ENCODE measurements at places on chromosomes 7 and 10.
A peak's percentile ranks its signal among the peaks of the same experiment; 100 is the strongest.

GRCh38 chr7:3464900-3465622, 164.0 kb downstream of the SDK1 start:
- peak; percentile 38 for DNase-seq

DNA sequence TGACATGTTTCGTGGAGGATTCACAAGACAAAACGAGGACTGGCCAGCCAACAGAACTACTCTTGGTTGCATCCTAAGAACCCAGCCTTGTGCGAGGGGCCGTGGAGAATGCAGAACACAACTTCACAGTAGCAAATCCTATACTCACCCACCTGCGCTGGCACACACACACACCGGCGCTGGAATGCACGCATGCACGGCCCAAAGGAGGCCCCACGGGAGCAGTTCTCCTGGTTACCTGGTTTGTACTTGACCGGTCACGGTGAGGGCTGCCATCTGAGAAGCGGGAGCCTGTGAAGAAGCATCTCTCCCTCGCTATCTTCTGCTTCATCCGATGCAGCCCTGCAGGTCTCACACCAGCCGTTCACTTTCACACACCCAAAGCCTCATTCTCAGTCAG, 137.8 kb downstream of the ZMYND11 start:
- DNase-seq = no peak

DNA sequence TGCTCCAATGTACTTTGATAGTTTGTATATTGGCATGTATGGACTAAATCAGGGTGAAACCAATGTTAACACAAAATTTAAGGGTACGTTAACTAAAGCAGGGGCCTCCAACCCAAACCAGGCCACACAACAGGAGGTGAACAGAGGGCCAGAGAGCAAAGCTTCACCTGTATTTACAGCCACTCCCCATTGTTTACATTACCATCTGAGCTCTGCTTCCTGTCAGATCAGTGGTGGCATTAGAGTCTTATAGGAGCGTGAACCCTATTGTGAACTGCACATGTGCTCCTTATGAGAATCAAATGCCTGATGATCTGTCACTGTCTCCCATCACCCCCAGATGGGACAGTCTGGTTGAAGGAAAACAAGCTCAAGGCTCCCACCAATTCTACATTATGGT, 62.0 kb upstream of the SCIN start:
- no peak for DNase-seq

DNA sequence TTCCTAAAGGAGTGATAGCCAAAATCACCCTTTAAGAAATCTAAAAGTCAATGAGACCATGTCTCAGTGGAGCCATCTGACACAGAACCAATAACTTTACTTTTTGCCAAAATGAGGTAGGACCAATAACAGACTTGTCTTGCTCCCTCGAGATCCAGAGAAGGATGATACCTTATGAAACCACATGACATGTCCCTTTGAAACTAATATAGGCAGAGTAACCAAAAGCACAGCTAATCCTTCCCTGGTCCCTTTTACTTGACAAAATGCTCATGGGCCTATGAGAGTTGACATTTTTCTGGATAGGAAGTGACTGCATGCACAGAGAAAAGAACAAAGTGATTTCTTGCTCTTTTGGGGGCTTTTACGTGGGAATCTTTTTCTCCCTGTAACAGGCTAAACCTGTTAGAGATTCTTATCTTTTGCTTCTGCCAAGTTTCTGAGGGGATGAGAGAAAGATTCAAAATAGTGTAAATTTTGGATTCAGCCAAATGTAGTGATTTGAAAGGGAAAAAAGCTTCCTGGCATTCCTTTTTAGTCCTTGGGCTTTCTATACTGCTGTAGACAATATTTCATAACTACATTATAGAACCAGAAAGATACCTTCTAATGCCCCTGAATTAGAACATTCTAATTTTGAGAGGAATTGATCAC, 87.6 kb downstream of the ARMH3 start:
- DNase-seq = no peak

GRCh38 chr7:44269417-44269816, 56.0 kb downstream of the CAMK2B start:
- DNase-seq = no peak

GRCh38 chr7:135855846-135856245, 107.2 kb upstream of the FAM180A start:
- DNase-seq = no peak

- no peak for DNase-seq
Observed at GRCh38 chr10:104088239-104088638, 2.6 kb upstream of the COL17A1 start.

DNA sequence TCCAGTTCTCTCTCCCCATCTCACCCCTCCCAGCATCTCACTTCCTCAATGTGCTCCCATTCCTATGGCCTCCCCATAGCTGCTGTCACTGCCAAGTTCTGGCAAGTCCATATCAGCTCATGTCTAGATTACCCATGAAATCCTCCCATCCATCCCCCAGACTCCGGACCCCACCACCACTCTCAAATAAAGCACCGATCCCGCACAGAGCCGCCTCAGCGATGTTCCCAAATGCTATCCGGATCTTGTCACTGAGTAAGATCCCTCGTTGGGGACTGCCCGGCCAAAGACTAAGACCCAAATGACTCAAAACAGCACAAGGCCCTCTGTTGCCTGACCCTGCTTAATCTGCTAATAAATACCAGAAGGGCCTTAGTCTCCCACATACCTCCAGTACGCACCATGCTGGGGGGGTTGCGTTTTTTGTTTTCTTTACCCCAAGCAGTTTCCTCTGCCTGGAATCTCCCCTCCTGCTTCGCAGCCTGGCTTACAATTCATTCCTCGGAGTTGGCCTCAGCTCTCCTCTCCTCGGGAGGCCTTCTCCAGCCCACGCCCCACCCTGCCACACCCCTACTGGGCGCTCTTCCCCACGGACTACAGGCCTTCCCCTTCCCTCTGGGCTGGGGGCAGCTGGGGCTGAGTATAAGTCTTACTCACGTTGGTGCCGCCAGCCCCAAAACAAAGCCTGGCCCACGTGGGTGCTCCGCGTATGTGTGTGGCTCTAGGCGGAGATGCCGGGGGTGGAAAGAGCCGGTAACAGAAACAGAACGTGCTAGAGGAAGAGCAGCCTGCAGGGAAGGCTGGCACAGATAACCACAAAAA, 1.8 kb upstream of the DUSP5 start:
- DNase-seq = peak; percentile 60

DNA sequence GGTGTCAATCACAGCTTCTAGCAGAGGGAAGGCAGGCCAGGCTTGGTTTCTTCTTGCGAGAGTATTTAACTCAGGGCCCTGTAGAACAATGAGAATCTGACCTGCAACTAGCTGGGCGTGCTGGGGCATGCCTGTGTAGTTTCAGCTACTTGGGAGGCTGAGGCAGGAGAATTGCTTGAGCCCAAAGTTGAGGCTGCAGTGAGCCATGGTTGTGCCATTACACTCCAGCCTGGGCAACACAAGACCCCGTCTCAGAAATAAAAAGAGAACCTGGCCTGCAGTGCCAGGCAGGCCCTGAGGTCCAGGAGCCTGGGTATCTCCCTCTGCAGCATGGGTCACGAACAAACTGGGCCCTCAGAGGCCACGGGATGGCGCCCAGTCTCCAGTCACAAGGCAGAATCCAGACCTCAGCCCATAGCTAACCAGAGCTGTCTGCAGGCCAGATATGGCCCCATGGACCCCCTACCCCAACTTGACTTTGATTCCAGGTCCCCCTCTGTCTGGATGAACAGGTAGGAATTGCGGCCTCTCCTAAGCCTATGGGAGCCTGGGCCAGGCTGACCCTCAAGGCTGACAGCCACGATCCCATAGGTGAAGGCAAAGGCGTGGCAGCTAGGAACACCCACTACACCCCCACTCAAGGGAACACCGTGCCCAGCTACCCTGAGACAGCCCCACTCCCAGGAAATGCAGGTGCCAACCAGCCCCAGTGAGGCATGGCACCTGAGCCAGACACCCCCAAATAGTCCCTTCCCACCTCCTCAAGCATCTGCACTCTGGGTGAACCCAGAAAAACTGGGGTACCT, 102.7 kb upstream of the TNRC18 start:
- peak; percentile 67 for DNase-seq

DNA sequence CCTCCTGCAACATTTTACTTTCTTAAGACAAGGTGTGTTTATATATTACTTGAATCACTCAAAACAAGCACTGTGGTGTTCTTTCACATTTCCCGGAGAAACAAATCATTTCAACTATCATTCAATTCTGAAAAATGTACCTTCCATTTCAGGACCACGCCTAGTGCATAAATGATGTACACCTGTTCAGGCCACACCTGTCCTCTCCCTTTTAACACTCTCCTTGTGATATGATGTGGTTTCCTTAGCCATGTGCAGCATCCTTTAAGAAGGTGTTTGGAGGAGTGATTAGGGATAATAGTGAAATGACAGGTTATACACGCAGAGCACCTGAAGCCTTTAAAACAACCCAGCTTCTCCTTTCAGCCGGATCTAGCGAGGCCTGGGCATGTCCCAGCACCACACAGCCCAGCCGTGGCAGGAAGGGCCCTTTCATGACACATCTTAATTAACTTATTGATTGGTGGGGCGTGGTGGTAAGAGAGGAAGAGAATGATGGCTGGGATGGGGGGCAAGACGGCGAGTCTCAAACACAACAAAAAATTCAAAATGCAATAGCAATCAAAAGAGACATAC, 26.9 kb downstream of the ABLIM1 start:
- DNase-seq = no peak

DNA sequence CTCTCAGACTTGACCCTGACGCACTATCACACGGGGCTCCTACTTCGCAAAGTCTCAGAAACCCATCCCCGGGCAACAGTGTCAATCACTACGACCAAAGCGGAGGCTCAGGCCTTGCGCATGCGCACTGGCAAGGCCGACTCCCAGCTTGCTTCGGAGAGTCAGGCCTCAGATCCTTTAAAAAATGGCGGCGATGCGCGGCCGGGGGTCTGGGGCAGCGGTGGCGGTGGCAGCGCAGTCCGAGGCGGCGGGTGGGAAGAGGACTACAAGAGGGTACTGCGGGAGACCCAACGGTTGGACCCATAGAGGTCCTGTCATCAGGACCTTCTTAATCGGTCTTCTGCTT, 196.9 kb downstream of the ZNF716 start:
- DNase-seq = no peak

GRCh38 chr7:44310221-44310848, 15.1 kb downstream of the CAMK2B start:
- DNase-seq = no peak

DNA sequence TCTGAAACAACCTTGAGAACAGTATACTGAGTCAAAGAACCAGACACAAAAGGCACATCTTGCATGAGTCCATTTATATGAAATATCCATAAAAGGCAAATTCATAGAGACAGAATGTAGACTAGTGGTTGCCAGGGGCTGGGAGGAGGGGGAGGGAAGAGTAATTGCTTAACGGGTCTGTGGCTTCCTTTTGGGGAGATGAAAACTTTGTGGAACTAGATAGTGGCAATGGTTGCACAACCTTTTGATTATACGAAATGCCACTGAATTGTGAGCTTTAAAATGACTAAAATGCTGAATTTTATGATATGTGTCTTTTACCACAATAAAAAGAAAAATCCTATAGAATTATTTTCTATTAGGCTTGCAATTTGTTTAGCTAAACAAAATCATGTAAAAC, 16.8 kb downstream of the ADRB1 start:
- no peak for DNase-seq

GRCh38 chr10:4822208-4822607, 3.8 kb upstream of the AKR1E2 start:
- no peak for DNase-seq

GRCh38 chr7:102255501-102255900, 31.2 kb upstream of the SH2B2 start:
- DNase-seq = no peak

DNA sequence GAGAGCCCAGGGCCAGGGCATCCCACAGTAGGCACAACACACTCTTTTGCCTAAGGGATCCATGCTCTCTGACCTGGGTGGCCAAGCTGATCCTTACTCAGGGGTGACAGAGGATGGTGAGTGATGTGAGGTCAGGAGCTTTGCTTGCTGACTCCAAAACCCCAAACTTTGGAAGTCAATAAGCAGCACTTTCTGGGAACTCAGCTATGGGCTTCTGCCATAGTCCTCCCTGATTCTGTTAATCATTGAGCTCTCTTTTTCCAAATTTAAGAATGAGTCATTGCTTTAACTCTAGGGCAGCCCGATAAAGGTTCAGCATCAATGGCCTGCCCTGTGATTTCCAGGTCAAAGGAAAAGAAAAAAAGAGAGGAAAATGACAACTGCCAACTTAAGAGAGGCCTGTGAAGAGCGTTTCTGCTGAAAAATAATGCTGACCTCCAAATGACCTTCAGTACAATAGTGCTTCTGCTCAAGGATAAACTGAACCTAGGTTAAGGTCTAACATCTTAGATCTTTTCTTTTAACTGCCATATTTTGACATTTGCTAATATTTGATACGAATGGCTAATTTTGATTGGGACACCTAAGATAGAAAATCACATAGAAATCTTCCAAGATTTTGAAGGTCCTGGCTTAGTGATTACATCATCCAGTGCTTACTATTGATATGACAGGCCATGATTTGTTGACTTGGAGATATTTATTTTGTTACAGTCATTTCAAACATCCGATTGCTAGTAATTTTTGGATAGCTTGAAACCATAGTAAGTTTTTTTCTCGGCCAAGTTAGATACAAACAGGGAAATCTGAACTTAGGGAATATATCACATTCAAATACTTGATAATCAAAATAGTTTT, 20.8 kb upstream of the RELN start:
- DNase-seq = no peak

GRCh38 chr10:51743146-51743545, 43.8 kb upstream of the CSTF2T start:
- DNase-seq = no peak

- DNase-seq = no peak
Observed at GRCh38 chr7:128148676-128149075, 92.4 kb upstream of the LEP start.

DNA sequence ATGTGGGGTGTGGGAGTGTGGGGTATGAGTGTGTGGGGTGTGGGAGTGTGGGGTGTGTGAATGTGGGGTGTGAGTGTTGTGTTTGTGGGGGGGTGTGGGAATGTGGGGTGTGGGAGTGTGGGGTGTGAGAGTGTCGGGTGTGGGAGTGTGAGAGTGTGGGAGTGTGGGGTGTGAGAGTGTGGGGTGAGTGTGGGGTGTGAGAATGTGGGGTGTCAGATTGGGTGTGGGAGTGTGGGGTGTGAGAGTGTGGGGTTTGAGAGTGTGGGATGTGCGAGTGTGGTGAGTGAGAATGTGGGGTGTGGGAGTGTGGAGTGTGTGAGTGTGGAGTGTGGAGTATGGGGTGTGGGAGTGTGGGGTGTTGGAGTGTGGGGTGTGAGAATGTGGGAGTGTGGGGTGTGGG, 50.1 kb upstream of the EN2 start:
- no peak for DNase-seq
